ENCODE measurements at places on chromosomes 11 and 22.

DNA sequence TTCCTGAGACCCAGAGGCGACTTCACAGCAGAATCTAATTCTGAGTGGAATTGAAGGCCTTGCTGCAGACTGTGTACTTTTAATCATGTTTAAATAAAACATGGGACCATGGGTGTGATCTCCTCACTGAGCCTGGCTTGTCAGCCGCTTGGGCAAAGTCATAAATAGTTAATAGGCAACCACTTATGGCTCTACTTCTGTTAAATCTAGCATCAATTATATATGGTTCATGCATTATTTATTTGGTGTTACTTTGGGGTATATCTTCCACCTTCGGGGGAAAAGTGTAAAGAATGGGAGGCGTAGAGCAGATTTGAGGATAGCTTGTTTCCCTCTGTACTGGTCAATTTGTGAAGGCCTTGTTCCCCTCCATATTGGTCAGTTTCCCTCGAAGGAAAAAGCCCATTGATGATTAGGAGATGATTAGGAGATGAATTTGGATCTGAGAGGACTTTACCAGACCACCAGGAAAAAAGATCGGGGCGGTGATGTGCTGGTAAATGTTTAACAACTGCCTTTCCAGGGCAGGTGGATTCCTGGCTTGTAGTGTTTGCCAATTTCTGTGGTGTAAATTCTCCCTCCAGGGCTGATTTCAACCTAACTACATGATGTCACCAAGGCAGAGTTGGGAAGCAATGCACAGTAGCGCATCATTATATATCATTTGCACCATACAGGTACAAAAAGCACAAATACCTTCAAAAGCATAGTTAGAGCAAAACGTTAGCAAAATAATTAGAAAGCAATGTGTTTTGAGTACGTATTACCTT, 204.1 kb upstream of the SEZ6L start:
- DNase-seq: no peak

DNA sequence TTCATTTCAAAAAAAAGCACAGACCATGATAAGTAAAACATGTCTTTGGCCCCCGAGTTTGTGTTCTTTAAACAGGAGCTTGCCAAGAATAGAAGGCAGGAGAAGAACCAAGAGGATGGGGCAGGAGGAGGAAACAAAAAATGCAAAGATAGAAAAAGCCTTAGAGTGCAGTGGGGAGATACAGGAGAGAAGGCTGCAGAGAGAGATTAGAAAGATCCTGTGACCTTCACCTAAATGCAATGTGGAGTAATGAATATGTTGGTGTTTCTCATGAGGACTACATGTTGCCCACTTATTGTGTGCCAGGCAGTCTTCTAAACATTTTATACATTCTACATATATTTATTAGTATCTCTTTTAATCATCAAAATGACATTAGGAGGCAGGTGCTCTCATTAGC, 2.3 kb upstream of the APLNR start:
- DNase-seq: no peak

GRCh38 chr22:47006433-47006832, 244.0 kb downstream of the TBC1D22A start:
- no peak for DNase-seq

- DNase-seq: no peak
Observed at GRCh38 chr11:50278756-50279155, 246.1 kb downstream of the OR4C45 start.

GRCh38 chr11:57410287-57410686, 16.6 kb downstream of the SLC43A3 start:
- DNase-seq: no peak

DNA sequence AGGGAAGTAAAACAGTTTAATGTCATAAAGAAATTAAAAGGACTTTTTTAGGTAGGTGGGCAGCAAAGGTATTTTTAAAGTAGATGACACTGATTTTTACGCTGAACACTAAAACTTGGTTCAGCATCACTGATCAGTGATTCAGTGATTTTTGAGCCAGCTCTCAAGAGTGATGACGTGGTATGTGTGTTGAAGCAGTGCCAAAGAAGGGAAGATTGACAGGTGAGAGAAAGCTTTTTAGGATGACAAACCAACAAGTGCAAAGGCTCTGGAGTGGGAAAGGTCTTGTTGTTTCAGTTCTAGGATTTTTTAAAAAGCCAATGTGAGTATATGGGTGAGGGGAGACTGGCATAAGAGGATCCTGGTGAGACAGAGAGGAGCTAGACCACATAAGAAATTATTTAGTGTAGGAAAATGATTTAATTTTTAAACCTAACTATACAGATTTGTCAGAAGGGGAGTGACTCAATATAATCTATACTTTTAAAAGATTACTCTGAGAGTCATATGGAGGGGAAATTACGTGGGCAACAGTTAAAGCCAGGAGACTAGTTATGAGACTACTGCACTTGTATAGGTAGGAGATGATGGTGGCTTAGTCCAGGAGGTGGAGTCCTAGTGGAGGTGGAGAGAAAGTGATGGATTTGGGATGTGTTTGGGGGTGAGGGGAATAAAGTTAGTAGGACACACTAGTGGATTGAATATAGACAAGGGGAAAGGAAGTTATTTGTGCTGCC, 17.6 kb upstream of the CALCB start:
- DNase-seq: no peak

DNA sequence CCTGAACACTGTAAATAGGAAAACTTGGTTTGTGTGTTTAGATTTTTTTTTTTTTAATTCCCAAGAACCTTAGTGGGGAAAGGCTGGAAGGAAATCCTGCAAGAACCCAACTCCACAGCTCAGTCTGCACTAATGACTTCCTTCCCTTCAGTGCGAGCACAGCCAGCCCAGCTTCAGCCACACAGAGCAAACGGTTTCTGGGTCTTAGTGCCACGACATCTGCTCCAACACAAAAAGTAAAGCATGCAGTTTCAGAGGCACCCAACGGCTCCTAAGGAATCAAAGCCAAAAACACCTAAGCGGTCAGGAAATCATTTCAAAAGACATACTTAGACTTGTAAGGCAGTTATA, 236.1 kb downstream of the TTC28 start:
- DNase-seq: no peak

DNA sequence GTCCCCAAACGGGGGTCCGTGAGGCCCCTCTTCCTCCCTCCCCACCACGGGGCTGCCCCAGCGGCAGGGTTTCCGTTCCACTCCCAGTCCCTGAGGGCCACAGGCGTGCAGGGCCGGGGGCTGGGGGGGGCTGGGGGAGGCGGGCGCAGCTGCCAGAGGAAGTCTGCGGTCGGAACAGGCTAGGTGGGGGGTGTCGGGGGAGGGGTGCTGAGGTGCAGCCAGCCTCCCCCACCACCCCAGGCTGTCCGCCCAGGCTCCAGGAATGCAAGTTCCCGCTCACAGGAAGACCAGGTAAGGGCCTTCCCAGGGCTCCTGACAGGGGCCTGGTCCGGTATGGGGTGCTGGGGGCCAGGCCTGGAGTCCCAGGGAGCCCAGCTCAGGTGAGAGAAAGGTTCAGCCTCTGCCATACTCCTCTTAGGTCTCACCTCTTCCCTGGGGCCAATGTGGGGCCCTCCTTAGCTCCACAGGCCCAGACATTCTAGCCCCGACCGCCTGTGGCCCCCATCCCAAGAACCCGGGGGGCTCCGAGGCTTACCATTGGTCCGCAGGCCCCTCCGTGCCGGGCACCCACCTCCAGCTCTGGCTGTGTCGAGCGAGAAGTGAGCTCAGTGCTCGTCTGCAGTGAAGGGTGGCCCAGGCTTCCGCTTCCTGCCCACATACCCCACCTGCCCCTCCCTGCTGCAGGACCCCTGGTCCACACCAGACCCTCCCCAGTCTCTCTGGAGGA, at the start of gene PTPRCAP:
PTPRCAP (minus strand) TSS at position 601 of the 727 bp plus-strand sequence; CDS start at position 538, 63 bp downstream.
- peak; percentile 63 for DNase-seq

DNA sequence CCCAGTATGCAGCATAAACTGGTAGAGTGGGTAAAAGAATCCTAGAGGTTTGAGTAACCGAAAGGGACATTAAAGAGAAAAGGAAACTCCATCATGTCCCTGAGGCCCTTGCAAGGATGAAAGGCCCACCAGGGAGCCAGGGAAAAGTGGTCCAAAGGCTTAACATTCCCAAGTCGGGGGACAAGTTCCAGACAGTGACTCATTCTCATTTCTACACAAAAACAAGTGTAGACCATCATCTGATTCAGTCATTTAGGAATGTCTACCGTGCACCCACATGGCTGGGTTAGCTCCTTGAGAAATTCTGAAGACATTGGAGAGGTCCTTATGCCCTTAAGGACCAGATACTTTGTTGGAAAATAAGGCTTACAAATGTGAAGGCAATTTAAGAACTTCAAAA, 4.8 kb upstream of the NOX4 start:
- no peak for DNase-seq

DNA sequence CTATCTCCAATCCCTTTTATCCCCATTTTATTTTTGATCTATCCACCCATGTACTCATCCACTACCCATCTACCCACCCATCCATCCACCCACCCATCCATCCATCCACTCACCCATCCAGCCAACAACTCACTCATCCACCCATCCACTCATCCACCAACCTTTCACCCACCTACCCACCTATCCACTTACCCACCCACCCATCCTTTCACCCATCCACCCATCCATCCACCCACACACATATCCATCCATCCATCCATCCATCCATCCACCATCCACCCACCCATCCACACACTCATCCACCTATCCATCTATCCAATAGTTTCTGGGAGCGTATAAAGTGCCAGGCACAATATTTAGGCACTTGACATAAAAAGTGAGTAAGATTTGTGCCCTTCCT, 39.2 kb upstream of the NFAM1 start:
- DNase-seq: no peak

GRCh38 chr11:46463701-46464421, 72.3 kb upstream of the CHRM4 start:
- DNase-seq: no peak

DNA sequence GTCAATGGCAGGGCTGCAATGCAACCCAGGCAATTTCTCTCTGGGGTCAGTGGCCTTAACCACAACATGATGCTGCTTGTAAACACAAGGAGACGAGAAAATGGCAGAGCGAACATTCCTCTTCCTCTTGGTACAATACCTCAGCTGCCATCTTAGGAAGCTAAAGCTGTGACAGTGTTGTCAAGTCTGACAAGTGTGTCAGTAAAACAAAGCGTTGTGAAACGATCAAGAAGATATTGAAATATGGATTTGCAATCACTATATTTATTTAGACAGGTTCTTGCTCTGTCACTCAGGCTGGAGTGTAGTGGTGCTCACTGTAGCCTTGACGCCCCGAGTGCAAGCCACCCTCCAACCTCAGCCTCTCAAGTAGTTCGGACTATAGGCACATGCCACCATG, 14.5 kb upstream of the USP47 start:
- no peak for DNase-seq

- DNase-seq: no peak
Observed at GRCh38 chr11:14315130-14315529, 43.9 kb downstream of the RRAS2 start.

DNA sequence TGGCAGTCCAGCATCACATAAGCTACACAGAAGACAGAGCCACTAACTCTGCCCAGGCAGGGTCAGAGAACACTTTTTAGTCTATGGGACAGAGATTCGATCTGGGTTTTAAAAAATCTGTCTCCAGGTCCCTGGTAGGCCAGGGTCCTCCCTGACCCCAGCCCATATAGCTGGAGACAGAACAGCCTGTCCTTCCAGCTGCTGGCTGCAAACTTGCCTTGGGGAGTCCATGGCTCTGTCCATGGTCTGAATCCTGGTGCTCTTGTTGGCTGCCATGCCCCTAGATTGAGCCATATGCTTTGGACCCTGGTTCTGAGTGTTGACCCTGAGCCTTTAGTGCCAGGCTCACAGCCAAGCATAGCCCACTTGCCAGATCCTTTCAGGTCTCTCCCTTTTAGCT, 13.3 kb upstream of the LIPT2 start:
- no peak for DNase-seq

DNA sequence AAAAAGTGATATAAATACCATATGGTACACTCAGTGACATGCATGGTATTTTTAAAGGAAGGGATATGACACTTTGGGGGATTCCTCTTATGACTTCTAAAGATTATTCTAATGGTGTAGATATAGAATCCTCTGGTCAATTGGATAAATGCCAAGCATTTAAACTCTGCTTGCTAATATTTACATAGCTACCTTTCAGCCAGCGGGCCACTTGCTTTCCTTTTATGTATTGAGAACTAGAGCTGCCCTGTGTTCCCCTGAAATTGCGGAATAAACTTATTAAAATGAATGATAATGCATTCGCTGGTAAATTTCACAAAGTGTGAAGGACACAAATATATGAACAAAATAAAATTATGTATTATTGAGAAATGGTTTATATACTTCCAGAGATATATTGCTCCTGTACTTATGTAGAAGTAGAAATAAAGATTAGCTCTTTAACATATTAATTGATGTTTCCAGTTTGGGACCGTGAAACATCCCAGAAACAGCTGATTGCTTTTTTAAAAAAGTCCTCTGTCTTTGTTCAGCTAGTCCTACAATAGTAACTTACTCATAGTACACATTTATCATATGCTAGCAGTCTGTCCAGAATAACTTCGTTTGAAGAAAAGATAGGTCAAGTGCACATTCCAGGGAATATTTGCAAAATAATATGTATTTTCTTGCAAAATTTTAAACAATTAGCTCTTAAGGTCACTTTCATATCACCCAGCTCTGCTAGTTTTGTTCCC, 40.1 kb upstream of the CARD18 start:
- DNase-seq: no peak

DNA sequence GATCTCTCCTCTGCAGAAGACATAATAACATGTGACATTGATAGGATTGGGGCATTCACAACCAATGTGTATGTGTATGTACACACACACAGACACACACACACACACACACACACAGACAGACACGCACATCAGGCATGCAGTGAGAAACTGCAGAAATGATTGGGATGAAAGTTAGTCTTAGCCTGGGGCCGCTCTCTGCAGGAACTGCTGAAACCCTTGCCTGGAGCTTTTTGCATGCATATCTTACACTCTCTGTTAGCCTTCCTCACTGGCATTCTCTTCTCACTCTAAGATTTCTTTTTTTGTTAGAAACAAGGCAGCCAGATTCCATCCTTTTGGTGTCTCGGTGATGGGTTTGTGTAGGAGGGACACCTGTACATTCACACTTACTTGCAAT, 337.9 kb downstream of the NELL1 start:
- no peak for DNase-seq

GRCh38 chr11:6681949-6682348, 1.2 kb downstream of the MRPL17 start:
- no peak for DNase-seq

GRCh38 chr11:77873345-77873744, 52.4 kb downstream of the AAMDC start:
- DNase-seq: no peak

- DNase-seq: no peak
Observed at GRCh38 chr22:28674121-28674563, 5.5 kb downstream of the TTC28 start.

DNA sequence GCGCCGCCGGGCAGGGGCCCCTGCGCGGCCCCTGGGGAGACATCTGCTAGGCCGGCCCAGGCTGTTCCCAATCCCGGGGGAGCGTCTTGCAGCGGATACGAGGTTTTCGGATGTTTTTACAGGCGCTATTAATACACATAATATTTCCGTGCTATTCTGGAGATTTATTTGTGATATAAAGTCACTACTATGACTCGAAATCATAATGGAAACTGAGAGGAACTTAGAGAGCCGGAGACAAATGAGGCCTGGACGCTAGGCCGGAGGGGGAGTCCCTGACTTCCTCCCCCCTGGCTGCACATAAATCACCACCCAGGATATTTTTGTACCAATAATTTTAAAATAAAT, 91.7 kb upstream of the ANO1 start:
- DNase-seq: no peak

GRCh38 chr11:63986156-63986931, at the start of gene OTUB1:
Gene OTUB1 (plus strand): TSS chr11:63986438. CDS start chr11:63986457, 19 bp downstream.
- peak; percentile 75 for DNase-seq
